ENCODE measurements at places on chromosomes 6 and 20.

- H3K27ac ChIP-seq = no peak overlapping the region
- no peaks in the 10 kb centered on the region for H3K27me3 ChIP-seq
- H3K36me3 ChIP-seq = no peaks in the 10 kb centered on the region
- no peak for DNase-seq
- H3K4me3 ChIP-seq = no peak overlapping the region
- peaks cover 6% of the 10 kb centered on the region for H3K4me1 ChIP-seq
Observed at GRCh38 chr20:10532361-10532760, 97.3 kb downstream of the SLX4IP start.

DNA sequence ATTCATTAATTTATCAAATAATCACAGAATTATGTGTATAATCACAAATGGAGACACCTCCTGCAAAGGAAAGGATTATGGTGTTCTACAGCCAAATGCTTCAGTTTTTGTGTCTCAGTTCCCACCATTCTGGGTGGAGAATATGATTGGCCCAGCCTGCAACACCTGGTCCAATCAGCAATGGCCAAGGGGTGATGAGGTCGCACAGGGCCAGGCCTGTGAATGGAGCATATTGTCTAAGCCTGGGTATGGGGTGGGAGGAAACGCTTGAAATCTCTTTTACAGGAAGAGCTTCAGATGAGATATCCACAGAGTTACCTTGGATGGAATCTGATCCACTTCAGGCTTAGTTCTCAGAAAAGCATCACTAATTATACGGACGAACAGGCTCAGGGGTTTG is 271.6 kb downstream of the DHX35 start:
- peaks cover 25% of the 10 kb centered on the region for H3K27me3 ChIP-seq
- no peaks in the 10 kb centered on the region for H3K36me3 ChIP-seq
- no peaks in the 10 kb centered on the region for H3K4me1 ChIP-seq
- H3K27ac ChIP-seq = no peak overlapping the region
- DNase-seq = no peak

DNA sequence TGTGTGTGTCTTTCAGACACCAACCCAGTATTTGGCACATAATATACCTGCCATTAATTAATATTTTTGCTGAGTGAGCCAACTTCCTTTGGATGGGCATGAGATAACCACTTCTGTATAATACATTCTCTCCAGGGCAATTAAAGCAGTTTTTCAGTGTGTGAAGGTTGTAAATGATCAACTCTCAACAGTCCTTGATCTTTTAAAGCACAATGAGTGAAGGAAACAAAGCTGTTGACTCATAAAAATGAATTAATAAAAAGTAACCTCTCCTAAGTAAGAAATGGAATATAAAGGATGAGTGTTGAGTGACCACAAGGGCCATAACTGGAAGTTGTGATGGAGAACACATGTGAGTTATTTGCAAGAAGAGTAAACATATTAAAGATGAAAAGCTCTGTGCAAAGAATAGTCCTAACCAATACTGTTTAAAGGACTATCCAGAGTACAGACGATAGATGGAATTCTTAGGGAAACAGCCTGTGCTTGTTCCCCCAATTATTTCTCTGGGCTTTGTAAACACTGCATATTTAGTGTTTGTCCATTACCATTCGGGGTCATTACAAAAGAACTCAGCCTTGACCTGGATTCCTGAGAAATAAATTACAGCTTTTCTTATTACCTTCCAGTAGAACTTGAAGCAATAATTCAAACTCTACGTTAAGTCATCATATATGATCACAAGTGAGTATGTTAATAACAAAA is 446.2 kb downstream of the PLCB1 start:
- H3K27ac ChIP-seq = no peak overlapping the region
- DNase-seq = no peak
- no peak overlapping the region for H3K4me3 ChIP-seq
- H3K36me3 ChIP-seq = no peaks in the 10 kb centered on the region
- no peaks in the 10 kb centered on the region for H3K4me1 ChIP-seq

DNA sequence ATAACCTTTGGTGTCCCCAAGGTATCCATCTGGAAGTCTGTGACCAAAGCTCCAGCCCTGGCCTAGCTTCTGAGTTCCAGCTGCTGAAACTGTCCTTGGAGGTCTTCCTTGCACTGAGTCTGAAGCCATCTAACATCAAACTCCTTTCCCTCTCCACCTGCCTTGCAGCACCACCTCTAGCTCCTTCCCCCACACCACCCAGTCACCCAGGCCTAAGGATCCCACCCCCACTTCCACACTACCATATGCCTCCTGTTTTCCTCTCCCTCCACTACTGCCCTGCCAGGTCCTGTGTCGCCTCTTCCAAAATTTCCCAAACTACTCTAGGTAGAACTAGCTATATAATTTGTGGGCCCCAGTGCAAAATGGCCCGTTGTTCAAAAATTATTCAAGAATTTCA is 10.8 kb upstream of the MATN4 start:
- H3K27ac ChIP-seq = no peak overlapping the region
- H3K36me3 ChIP-seq = peaks cover 2% of the 10 kb centered on the region

- no peaks in the 10 kb centered on the region for H3K4me1 ChIP-seq
- H3K4me3 ChIP-seq = no peak overlapping the region
- no peak for DNase-seq
Observed at GRCh38 chr6:155066921-155067680, 72.0 kb downstream of the TIAM2 start.

DNA sequence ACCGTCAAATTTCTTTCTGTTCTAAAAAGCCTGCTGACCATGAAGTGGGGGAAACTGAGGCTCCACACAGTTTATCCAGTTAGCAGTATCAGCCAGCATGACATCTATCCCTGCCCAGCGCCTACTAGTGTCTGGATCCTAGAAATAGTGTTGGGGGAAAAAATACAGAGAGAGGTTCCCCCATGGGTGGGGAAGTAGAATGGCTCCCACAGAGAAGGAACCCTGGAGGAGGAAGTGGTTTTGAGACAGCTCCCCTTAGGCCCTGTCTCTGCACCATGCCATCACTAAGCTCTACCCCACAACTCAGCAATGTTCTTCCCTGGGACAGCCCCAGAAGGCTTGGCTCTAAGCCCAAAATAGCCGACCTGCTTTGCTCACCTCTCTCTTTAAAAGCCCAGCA is 153.4 kb downstream of the MBOAT1 start:
- DNase-seq = no peak
- H3K4me3 ChIP-seq = no peak overlapping the region
- H3K36me3 ChIP-seq = no peaks in the 10 kb centered on the region
- H3K27me3 ChIP-seq = no peaks in the 10 kb centered on the region

GRCh38 chr6:147768969-147769368 is 260.5 kb downstream of the SAMD5 start:
- no peaks in the 10 kb centered on the region for H3K4me1 ChIP-seq
- no peaks in the 10 kb centered on the region for H3K27me3 ChIP-seq
- no peak for DNase-seq
- H3K27ac ChIP-seq = no peak overlapping the region
- no peak overlapping the region for H3K4me3 ChIP-seq

- DNase-seq = no peak
- H3K4me1 ChIP-seq = no peaks in the 10 kb centered on the region
- H3K27ac ChIP-seq = no peak overlapping the region
- H3K36me3 ChIP-seq = no peaks in the 10 kb centered on the region
- H3K4me3 ChIP-seq = no peak overlapping the region
Observed at GRCh38 chr6:39093149-39093708, 21.8 kb downstream of the SAYSD1 start.

GRCh38 chr6:36786055-36786675 is 53.1 kb downstream of the CPNE5 start:
- no peak overlapping the region for H3K4me3 ChIP-seq
- H3K27me3 ChIP-seq = peaks cover 32% of the 10 kb centered on the region
- no peak overlapping the region for H3K27ac ChIP-seq
- H3K36me3 ChIP-seq = no peaks in the 10 kb centered on the region

GRCh38 chr6:24140591-24140990 is 14.6 kb downstream of the NRSN1 start:
- H3K36me3 ChIP-seq = no peaks in the 10 kb centered on the region
- H3K27ac ChIP-seq = no peak overlapping the region
- H3K4me1 ChIP-seq = no peaks in the 10 kb centered on the region
- no peak overlapping the region for H3K4me3 ChIP-seq
- no peak for DNase-seq

GRCh38 chr6:106256201-106256968 is 69.2 kb downstream of the ATG5 start:
- H3K4me1 ChIP-seq = peaks cover 19% of the 10 kb centered on the region
- H3K36me3 ChIP-seq = no peaks in the 10 kb centered on the region
- H3K27me3 ChIP-seq = no peaks in the 10 kb centered on the region
- no peak overlapping the region for H3K27ac ChIP-seq
- no peak for DNase-seq

DNA sequence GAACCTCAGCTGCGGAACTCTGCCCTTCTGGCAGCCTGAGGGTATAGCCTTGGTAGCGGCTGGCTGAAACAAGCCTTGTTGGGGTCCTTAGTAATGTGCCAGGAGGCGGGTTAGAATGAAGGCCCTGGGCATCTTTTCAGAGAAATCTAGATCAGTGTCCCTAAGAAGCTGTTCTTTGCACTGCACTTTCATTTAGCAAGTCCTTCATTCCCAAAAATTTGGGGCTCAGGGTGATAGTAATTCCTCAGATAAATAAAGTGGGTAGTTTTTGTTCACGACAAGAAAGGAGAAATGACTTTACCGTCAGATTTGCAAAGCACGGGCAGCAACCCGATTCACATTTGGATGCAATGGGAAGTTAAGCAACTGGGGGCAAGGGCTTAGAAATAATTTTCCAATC is 3.2 kb downstream of the INSM1 start:
- H3K27ac ChIP-seq = no peak overlapping the region
- DNase-seq = no peak
- H3K4me3 ChIP-seq = no peak overlapping the region
- peaks cover 74% of the 10 kb centered on the region for H3K27me3 ChIP-seq
- peaks cover 1% of the 10 kb centered on the region for H3K36me3 ChIP-seq

- no peak overlapping the region for H3K27ac ChIP-seq
- DNase-seq = no peak
- peaks cover 25% of the 10 kb centered on the region for H3K4me1 ChIP-seq
- H3K4me3 ChIP-seq = no peak overlapping the region
Observed at GRCh38 chr20:44495257-44495656, 19.6 kb downstream of the TTPAL start.

DNA sequence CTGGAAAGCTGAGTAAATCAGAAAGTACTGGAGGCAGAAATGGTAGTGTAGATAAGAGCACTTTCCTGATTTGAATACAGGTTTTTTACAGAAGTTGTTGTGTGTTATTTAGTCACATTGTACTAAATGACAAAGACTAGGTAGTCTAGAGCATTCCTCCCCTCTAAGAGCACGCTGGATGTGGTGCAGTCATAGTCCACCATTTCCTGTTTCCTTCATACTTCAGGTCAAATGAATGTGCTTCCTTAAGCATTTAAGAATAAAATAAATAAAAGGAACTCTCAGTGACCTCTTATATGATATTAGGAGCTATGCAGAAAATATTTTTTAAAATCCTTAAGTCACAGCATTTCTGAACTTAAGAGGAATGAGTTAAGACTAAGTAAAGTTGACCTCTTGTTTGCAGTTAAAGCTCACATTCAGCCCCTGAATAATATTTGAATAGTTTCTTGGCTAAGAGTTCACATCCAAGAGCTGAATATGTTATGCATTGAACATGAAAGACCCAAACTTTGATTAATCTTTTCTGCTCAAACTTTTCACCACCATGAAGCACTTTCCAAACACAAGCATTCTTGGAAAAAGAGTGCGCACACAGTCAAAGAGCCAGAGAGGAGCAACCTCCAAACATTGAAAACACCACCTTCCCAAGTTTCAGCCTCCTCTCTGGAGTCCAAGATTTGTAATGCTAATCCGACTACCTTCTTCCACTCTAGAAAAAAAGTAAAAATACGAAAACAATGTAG is 53.4 kb upstream of the TMEM30A start:
- H3K27me3 ChIP-seq = peaks cover 8% of the 10 kb centered on the region
- no peak overlapping the region for H3K4me3 ChIP-seq
- DNase-seq = no peak
- no peak overlapping the region for H3K27ac ChIP-seq

- no peaks in the 10 kb centered on the region for H3K4me1 ChIP-seq
- DNase-seq = no peak
- no peak overlapping the region for H3K27ac ChIP-seq
- H3K36me3 ChIP-seq = peaks cover 1% of the 10 kb centered on the region
Observed at GRCh38 chr6:89173634-89174033, 27.8 kb downstream of the PM20D2 start.

DNA sequence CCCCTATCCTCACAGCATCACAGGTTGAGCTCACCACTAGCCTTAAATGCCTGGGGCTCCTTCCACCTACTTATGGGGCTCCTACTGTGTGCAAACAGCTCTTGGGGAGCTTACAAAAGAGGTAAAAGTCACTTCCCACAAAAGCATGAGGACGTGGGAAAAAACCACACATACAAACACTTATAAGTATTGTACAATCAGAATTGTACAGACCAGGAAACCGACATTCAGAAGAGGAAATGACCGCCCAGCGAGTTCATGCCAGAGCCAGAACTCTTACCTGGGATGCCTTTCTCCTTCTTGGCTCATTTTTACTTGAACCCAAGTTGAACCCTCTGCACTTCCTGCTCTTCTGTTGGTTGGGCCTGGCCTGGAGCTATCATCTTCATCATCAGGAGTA is 6.3 kb upstream of the PPP1R16B start:
- no peak overlapping the region for H3K4me3 ChIP-seq
- peaks cover 2% of the 10 kb centered on the region for H3K36me3 ChIP-seq
- no peak for DNase-seq

DNA sequence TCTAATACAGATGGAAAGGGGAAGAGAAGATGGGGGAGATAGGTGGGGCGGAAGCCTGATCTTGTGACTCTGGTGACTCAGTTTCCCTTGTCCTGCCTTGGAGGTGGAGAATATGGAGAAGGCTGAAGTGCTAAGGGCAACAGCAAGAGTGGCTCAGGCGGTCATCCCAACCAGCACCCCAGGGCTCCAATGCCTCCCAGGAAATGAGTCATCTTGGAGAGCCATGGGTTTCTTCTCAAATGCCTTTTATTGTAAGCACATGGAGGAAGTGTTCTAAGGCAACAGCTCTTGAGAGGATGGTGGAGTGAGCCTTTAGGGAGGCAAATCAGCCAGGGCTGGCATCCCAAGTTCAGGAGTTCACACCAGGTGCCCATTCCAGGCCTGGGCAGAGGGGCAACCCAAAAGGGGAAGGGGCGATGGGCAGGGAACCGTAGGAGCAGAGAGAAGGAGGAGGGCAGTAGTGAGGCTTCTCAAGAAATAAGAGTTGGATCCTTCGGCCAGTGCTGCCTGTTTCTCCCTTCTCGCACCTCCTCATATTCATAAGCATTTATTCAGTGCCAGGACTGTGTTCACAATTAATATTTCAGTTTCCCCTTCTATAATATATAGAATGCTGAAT is 13.2 kb upstream of the AHCY start:
- DNase-seq = no peak
- H3K36me3 ChIP-seq = peaks cover 2% of the 10 kb centered on the region
- H3K4me1 ChIP-seq = peaks cover 14% of the 10 kb centered on the region
- peaks cover 11% of the 10 kb centered on the region for H3K27me3 ChIP-seq
- no peak overlapping the region for H3K27ac ChIP-seq

- H3K27ac ChIP-seq = no peak overlapping the region
- no peaks in the 10 kb centered on the region for H3K36me3 ChIP-seq
- DNase-seq = no peak
- no peaks in the 10 kb centered on the region for H3K4me1 ChIP-seq
- no peak overlapping the region for H3K4me3 ChIP-seq
Observed at GRCh38 chr6:67736816-67737215, 898.3 kb upstream of the ADGRB3 start.

GRCh38 chr20:32332614-32333013 is 25.5 kb upstream of the ASXL1 start:
- H3K4me1 ChIP-seq = peaks cover 33% of the 10 kb centered on the region
- no peak for DNase-seq
- no peaks in the 10 kb centered on the region for H3K27me3 ChIP-seq
- H3K36me3 ChIP-seq = peaks cover 7% of the 10 kb centered on the region
- no peak overlapping the region for H3K4me3 ChIP-seq

- H3K4me1 ChIP-seq = peaks cover 9% of the 10 kb centered on the region
- H3K27me3 ChIP-seq = peaks cover 73% of the 10 kb centered on the region
- no peak overlapping the region for H3K27ac ChIP-seq
- H3K4me3 ChIP-seq = no peak overlapping the region
Observed at GRCh38 chr6:2560140-2560818, 190.4 kb downstream of the MYLK4 start.
